CMK (cell line): ENCODE measurements at places on chromosomes 7 and 10.

DNA sequence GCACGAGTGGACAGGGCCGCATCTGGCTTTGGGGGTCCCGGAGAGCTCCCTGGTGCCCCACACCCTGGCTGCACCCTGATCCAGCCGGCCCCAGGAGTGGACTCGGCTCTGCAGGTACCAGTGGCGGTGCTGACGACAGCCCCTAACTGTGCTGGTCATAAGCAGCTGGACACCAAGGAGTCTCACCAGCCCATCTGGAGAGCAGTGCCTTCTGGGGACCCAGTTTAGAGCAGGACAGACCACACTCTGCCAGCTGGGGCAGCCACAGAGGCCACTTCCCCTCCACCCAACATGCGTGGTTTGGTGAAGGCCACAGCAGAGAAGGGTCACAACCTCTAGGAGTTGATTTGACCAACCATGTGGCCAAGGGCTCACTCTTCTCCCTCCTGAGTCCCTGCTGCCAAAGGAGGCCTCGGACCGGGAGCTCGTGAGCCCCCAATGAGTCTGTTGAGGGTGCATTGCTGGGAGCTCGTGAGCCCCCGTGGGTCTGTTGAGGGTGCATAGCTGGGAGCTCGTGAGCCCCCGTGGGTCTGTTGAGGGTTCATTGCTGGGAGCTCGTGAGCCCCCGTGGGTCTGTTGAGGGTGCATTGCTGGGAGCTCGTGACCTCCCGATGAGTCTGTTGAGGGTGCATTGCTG, 16.0 kb upstream of the INPP5A start:
- no peak for DNase-seq

DNA sequence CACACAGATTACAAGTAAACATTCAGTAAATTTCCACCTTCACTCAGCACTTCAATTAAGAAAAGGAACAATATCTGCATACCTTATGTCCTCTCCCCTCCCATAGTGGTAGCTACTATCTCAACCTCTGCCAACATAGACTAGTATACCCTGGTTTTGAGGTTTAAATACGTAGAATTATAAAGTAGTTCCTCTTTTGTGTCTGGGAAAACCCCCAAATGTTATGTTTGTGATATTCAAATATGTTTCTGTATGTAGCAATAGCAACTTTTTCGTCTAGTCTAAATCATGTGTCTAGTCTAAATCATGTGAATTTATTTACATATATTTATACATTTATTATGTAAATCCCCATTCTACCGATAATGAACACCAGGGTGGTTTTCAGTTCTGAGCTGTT, 13.2 kb upstream of the CAMK2B start:
- DNase-seq, result no peak

DNA sequence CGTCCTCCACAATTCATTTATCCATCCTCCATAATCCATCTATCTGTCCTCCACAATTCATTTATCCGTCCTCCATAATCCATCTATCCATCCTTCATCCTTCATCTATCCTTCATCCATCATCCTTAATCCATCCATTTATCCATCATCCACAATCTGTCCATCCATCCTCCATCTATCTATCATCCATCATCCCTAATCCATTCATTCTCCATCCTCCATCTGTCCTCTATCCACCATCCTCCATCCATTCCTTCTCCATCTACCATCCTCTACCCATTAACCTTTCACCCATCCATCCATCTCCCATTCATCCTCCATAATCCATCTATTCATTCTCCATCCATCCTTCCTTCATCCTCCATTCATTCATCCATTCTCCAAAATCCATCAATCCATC, 36.0 kb upstream of the DPYSL4 start:
- DNase-seq, result no peak

DNA sequence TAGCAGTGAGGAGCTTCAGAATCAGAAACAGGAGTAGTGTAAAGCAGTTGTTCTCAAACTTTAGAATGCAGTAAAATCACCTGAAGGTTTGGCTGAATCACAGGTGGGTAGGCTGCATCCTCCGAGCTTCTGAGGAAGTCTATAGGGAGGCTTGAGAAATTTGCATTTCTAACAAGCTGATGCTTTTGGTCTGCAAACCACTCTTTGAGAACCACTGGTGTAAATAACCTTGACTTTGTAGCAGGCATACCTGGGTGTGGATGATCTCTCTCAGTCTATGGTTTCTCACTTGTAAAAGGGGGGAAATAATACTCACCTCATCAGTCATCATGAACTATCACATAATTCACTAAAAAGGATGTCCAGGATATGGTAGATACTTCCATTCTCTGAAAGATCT, 118.1 kb downstream of the SRI start:
- DNase-seq, result no peak

DNA sequence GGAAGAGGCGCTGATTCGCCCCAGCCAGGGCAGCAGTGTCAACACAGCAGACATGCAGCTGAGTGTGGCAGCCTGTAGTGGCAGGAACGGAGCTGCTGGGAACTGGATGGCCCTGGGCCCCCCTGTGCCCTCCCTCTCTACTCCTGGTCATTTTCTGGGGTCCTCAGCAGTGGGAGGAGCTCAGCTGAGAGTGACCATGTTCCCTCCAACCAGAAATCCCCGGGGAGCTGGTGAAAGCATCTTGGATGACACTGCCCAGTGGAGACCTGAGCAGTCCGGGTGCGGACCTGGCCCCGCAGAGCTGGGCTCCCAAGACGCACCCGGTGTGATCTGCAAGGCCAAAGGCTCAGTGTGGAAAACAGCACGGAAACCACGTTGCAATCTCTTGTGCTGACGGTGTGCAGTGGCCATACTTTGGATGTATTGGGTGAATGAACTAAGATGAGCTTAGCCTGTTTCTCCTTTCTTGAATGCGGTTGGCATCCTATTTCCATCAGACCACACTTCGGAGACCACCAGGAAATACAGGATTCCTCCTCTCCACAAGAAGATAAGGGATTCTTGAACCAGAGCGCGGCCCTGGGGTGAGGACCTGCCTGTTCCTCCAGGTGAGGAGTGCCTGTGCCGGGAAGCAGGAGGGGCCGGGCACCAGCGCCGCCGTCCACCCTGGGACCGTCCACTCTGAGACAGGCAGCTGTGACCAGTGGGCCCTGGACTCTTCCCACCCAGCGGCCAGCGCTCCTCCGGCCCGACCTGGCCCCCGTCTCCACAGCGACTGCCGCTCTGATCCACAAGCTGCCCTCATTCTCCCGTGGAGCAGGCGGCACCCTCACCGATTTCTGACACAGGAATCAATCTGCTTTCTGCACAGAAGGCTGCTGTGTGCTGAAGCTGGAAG, 93.5 kb upstream of the DIP2C start:
- DNase-seq, result no peak

- no peak for DNase-seq
Observed at GRCh38 chr10:100858747-100859483, 53.8 kb upstream of the SLF2 start.

GRCh38 chr7:17991866-17992648, 35.6 kb downstream of the PRPS1L1 start:
- DNase-seq, result no peak

GRCh38 chr10:30374353-30374752, 25.3 kb upstream of the MTPAP start:
- DNase-seq, result no peak

GRCh38 chr10:14667781-14668180, 106.9 kb downstream of the FAM107B start:
- DNase-seq, result no peak

DNA sequence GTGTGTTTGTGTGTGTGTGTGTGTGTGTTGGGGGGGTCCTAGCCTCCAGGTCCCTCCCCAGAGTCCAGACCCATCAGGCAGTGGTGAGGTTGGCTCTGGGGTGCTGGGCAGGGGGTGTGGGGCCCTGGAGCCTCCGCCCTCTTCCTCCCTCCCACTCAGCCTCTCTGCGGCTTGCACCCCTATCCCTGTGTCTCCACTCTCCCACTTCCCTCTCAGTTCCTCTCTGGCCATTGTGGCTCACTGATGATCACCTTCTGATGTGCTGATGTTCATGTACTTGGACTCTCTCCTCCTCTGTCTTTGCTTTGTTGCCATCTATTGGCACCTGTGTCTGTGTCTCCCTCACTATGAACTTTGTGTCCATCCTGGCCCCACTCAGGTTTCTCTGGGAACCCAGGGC, 298.7 kb downstream of the ZEB1 start:
- no peak for DNase-seq

- DNase-seq, result no peak
Observed at GRCh38 chr7:50709151-50709550, 73.5 kb downstream of the GRB10 start.

DNA sequence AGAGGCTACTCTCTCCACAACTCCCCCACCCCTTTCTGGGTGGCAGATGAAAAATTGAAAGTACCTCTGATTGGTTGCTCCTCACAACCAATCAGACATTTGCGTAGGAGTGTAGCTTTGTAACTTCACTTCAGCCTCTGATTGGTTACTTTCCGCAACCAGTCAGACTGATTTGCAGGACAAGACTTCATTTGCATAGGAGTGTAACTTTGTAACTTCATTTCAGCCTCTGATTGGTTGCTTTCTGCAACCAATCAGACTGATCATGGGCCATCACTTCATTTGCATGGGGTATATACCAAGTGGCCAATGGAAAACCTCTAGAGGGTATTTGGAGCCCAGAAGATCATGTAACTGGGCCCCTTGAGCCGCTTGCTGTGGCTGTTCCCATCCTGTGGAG, 25.6 kb downstream of the CDNF start:
- DNase-seq, result no peak

GRCh38 chr10:77410523-77410922, 227.1 kb downstream of the KCNMA1 start:
- DNase-seq, result no peak

GRCh38 chr10:59831658-59832503, 74.5 kb downstream of the CCDC6 start:
- DNase-seq, result peak; percentile 40

- DNase-seq, result peak; percentile 1
Observed at GRCh38 chr7:105934572-105935185, 28.4 kb upstream of the CDHR3 start.
